ENCODE measurements at places on chromosomes 3 and 15.

DNA sequence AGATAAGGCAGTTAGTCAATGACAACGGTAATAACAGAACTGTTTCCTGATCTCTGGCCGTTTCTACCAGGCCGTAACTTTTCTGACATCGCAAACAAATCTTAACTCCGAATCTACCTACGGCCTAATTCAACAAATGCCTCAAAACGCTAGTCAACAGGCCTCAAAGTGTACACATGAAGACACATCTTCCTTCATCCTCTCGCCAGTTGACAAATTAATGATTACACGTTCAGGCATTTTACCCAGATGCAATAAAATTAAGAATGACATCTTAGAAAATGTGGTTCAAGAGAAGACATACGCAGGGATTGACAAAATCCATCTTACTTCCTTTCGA, 1.5 kb downstream of the SFMBT1 start:
- DNase-seq = no peak

DNA sequence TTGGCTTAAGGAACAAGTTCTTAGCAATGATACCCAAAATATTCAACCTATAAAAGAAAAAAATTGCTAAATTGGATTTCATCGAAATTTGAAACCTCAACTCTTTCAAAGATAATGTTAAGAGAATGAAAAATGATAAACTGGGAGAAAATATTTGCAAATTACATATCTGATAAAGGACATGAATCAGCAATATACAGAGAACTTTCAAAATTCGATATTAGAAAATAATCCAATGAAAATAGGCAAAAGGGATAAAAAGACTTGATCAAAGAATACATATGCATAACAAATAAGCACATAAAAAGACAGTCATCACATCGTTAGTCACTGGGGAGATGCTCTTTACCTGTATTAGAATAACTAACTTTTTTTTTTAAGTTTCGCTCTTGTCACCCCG, 73.0 kb upstream of the NEO1 start:
- no peak for DNase-seq

- no peak for DNase-seq
Observed at GRCh38 chr15:43346305-43346704, 15.9 kb upstream of the LCMT2 start.

DNA sequence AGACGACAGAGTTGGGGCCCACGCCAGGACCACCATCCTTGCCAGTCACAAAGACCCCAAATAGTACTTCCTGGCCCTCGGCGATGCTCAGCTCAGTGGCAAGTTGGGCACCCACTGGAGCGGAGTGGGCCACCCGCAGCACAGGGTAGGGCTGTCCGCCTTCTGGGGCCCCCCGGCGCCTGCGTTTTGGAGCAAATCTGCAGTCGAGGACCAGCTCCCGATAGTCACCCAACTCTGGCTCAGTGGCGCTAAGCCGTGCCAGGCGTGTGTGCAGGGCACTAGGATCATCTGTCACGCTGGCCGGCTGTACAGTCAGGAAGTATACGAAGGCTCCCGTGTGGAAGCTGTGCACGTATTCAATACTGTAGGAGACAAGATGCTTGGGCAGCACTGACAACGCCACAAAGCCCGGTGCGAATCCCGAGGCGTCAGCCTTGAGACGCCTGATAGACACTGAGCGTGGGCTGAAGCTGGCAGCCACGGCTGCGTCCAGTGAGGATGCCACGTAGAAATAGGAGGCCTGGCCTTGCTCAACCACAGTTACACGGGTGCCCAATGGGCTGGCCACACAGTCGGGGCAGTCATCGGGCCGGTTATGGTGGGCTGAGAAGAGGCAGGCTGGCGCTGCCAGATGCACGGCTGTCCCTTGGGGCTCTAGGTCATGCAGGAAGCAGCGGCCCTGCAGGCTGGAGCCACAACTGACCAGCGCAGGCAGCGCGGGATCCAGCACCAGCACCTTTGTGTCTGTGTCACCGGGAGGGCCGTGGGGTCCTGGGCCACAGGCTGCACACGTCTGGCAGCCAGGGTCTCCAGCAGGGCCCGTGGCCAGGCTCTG, 945 bp downstream of the MST1R start:
- DNase-seq = no peak

GRCh38 chr15:83504365-83504764, 57.2 kb downstream of the SH3GL3 start:
- DNase-seq = no peak

DNA sequence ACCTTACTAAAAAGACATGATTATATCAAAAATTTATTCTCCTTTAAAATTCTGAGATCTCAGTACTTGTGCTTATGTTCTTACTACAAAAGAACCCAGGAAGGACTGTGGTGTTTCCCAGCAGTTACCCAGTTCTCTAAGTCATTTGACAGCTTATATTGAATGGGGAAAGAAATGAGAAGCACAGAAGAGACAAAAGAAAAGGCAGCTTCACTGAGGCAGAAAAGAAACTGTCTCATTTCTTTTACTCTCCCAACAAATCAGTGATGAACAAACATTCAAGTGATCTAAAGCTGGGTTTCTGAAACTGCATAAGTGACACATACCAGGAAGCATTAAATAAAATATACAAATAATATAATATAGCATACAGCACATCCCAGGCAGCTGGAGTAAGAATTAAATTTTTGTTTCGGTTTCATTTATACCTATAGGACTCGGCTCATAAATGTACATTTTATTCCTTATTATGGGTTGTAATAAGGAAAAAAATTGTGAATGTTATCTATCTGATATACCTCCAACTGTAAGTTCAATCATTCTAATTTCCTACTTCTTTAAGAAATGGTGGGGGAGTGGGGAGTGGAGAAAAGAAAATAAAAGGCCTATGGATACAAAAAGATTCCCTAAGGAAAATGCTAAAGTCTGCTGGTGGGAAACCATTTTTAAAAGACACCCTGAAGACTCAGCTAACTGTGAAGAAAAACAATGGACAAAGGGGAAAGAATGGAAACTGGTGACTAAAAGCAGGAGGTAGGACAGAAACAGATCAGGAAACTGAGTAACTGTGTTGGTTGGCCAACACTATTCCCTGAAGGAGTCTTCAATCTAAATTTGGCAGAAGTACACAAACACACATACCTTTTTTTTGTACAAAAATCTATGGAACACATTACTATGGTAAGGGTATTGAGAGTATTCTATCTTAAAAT, 156.8 kb downstream of the TBC1D5 start:
- no peak for DNase-seq

- DNase-seq = peak; percentile 59
Observed at GRCh38 chr3:107235928-107236315, 141.3 kb upstream of the CCDC54 start.

- DNase-seq = no peak
Observed at GRCh38 chr15:59166601-59167265, 39.9 kb upstream of the LDHAL6B start.

- DNase-seq = no peak
Observed at GRCh38 chr3:27467545-27467944, 16.6 kb downstream of the SLC4A7 start.

DNA sequence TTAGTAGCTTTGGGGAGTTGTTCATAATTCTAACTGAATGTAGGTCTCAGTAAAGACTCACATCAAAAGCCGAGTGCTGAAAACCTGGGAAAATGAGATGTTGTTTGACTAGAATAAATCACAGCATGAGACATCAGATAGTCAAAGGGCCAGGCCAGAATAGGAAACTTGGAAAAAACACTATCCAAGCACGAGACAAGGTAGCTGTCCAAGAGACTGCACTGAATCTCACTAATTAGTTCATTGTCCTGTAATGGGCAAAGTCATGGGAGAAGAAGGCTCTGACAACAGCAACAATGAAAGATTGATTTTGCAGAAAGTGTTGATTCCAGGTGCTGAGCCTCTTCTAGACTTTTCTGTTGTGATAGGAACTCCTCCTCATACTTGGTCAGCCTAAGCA, 314.2 kb downstream of the ROBO1 start:
- DNase-seq = no peak

- no peak for DNase-seq
Observed at GRCh38 chr3:39559543-39559942, 92.1 kb downstream of the MOBP start.

DNA sequence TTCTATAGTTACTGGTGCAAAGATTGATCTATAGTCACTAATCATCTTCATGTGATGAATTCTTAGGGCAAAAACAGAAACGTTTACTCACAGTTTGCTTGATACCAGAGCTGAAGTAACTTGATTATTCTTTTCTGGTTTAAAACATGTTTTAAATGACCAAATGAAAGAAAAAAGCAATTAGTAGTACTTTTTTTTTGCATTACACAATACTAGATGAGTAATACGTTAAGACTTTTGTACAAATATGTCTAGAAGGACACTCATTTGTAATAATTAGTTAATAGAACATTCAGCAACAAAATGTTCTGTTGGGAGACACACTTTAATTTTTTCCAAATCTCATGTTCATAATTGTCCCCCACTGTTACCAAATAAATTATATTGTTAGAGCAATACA, 523.2 kb downstream of the SOX2 start:
- DNase-seq = no peak

DNA sequence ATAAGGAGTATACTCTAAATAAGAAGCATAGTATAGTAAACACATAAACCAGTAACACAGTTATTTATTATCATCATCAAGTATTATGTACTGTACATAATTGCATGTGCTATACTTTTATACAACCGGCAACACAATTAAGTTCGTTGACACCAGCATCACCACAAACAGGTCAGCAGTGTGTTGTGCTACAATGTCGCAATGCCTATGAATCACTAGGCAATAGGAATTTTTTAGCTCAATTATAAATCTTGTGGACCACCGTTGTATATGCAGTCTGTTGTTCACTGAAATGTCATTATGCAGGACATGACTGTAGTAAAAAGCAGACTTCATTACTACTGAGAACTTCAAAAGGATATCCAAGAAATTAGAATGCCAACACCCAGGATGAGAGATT, 177.0 kb downstream of the PDCD6IP start:
- no peak for DNase-seq

DNA sequence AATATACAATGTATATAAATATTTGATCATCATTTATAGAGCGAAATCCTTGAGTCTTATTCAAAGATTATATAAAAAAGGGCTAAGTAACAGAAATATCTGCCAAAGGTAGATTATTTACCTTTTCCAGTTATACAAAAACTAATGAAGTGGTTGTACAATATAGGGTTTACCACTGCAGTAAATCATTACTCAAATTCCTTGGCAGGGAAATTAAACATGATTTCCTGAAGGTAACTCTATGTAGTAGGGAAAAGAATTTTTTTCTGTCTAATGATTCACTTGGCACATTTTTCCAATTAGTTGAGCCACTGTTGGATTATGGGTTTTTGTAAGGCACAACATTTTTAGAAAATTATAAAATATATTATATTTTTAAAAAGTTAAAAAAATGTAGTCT, 129.6 kb downstream of the NR2F2 start:
- no peak for DNase-seq

Measured in activated CD4-positive, alpha-beta T cell treated with anti-CD3 and anti-CD28 coated beads for 4 hours (primary cell).